ENCODE measurements at places on chromosomes 6 and 20.
A peak's percentile ranks its signal among the peaks of the same experiment; 100 is the strongest.

GRCh38 chr6:170289180-170289931 lies 1.5 kb downstream of the DLL1 start:
- peak; percentile 49 for DNase-seq

DNA sequence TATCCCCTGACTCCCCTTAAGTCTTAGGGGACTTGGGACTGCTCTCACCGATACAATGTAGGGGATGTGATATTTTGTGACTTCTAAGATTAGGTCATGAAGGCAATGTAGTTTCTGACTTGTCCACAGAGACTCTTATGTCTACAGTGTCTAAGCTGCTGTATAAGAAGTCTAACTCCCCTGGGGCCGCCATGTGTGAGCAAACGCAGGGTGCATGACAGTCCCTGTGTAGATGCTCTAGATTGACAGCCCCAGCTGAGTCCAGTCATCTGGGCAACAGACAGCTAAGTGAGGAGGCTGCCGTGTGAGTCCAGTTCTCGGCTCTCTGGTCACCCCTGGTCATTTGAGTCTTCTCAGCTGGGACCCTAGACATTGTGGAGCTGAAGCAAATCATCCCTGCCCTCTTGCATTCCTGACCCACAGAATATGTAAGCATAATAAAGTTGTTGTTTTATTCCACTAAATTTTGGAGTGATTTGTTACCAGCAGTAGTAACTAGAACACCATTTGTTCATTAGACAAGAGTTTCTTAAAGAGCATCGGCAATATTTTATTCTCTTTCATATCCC lies 743.3 kb upstream of the CHD6 start:
- DNase-seq, result no peak

DNA sequence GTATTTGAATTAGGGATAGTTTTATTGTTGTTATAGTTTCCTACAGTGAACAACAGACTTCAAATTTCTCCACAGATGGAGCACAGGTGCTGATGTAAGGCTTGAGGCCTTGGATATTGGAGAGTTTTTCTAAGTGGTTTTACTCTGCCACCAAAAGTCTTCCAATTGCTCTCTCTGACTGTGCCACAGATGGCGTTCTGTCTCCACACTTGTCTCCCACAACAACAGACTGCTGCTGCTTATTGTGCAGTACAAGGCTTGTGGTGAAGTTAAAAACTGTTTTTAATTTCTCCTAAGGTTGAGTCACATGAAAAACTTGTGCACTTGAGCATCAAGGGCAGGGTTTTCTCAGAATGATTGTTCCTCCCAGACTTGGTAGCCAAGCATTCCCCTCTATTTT lies 460.9 kb upstream of the KHDRBS2 start:
- no peak for DNase-seq

DNA sequence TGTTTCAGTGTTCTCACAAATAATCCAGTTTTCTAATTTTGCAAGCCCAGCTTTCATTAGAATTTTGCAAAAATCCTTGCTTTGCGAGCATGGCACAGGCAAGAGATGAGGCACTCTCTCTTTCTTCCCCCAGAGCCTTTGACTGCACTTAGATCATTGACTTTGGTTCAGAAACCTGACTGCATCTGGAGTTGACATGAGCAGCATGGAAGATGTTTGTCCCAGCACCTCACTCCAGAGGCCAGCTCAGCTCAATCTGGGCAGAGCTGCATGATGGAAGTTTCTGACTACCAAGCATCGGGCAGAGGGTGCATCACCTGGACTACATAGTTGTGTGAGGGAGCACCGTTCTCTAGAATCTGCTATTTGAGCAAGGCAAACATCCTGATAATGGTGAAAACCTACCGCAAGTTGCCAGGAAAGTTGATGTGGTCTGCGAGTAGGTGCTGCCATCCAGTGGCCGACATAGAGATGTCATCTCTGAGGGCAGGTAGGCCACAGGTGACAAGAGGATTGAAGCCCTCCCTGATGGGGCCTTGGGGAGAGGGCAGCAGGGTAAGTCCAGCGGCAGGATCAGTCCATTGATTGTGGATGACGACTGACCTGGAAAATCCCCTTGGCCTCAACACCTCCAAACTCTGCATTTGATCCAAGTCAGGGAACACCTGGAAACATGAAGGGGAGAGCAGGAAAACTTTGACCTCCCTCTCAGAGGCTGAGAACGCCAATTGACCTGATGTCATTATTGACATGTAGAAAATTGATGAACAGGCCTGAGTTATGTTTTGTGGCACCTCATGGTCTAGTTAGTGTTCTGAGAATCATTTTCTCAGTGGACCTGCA lies 3.8 kb upstream of the LPA start:
- DNase-seq, result peak; percentile 70

GRCh38 chr6:68654134-68654533 lies 19.1 kb downstream of the ADGRB3 start:
- no peak for DNase-seq

DNA sequence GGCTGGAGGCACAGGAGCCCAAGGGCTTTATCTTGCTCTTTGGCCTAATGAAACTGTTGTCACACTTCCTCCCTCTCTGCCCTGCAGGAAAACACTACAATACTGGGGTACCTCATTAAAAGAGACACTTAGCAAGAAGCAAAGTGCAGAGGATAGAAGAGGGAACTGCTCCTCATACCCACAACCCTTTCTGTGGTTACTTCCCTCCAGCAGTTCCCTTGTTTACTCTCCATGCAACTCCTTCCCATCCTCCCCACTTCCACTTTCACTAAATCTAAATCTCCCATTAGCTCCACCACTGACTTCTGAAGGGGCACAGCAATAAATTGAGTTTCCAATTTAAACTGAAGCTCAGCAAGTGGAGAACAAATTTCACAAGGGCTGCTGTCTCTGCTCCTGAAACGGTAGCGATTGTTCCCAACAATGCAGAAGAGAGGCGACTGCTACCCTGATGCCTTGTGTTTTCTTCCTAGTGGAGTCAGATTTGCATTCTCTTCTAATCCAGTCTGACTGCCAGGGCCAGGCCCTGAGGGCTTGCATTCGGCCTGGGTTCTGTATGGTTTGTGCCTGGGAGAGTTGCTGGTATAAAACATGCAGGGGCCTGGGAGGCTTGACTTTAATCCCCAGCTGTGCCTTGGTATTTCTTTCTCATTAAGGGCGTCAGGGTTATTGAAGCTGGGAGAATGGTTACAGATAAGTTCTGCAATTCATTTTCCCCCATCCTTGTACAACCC lies 454.7 kb downstream of the TFAP2B start:
- no peak for DNase-seq

GRCh38 chr6:145025488-145025887 lies 709.8 kb downstream of the EPM2A start:
- no peak for DNase-seq

Measured in activated CD4-positive, alpha-beta T cell treated with anti-CD3 and anti-CD28 coated beads for 36 hours (primary cell).